ENCODE measurements at places on chromosomes 2 and 18. TPM values are rescaled to one million over a fixed set of nuclear protein-coding genes. Genes with fewer than 3 reads are reported as not detected.

Gene PFN4
- 0.12 TPM for polyA plus RNA-seq

- peaks cover 21% of the 10 kb centered on the region for H3K4me1 ChIP-seq
- peaks cover 16% of the 10 kb centered on the region for H3K36me3 ChIP-seq
- H3K4me3 ChIP-seq, result no peak overlapping the region
- DNase-seq, result no peak
- no peak overlapping the region for H3K27ac ChIP-seq
Observed at GRCh38 chr2:161992531-161992930, 81.5 kb downstream of the DPP4 start.

Gene MC5R
- not detected for polyA plus RNA-seq

DNA sequence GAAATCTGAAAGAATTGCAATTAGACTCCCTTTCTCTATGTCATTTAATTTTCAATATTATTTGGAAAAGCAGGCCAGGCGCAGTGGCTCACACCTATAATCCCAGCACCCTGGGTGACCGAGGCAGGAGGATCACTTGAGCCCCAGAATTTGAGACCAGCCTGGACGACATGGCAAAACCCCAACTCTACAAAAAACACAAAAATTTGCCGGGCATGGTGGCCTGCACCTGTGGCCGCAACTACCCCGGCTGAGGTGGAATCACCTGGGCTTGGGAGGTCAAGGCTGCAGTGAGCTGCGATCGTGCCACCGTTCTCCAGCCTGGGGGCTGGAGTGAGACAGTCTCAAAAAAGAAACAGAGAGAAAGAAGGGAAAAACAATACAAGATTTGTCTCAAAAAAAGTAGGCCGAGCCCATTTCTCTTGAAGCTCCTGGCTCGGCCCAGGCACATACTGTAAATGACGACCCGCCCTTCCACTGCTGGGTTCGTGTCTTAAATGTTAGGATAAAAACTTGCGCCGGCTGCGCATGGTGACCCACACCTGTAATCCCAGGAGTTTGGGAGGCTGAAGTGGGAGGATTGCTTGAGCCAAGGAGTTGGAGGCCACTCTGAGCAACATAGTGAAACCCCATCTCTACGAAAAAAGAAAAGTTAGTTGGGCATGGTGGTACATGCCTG, 31.1 kb upstream of the GPC1 start:
- peaks cover 93% of the 10 kb centered on the region for H3K27me3 ChIP-seq
- no peaks in the 10 kb centered on the region for H3K36me3 ChIP-seq

DNA sequence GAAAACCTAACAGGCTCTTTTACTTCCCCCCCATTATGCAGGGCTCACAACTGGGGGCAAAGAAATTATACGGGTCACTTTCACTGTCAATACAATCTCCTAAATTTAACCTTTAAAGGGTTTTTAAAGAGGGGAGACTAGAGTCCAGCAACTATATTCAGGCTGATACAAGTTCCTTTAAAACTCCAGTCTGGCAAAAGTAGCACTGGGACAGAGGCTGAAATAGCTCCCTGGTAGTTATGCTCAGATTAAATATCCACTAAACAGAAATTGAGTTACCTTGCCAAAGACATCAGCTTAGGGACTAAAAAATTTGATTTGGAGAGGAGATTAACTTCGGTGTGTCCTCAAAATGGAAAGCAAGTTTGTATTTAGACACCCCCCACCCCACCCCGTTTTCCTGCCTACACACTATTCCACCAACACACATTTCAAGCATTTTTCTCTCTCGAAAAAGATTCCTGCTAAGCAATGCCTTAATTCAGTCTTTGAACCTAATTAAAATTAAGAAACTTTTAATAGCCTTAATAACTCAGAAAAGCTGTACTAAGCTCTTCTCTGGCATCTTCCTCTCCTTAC, 127.2 kb downstream of the OSBPL1A start:
- H3K27ac ChIP-seq, result no peak overlapping the region
- H3K4me3 ChIP-seq, result no peak overlapping the region
- no peak for DNase-seq
- H3K27me3 ChIP-seq, result peaks cover 30% of the 10 kb centered on the region

Gene CRYGD
- not detected for polyA plus RNA-seq

Gene OTX1
- polyA plus RNA-seq, result 1.0 TPM

- no peak overlapping the region for H3K27ac ChIP-seq
- no peaks in the 10 kb centered on the region for H3K4me1 ChIP-seq
- no peaks in the 10 kb centered on the region for H3K36me3 ChIP-seq
Observed at GRCh38 chr2:148983896-148984295, 54.6 kb upstream of the LYPD6B start.

GRCh38 chr2:101991721-101992145, at the start of gene IL1R2:
IL1R2 (plus strand) TSS chr2:101991960; CDS start chr2:102008576, 16,616 bp downstream.
- H3K4me3 ChIP-seq, result no peak within 1 kb of the TSS
- H3K27me3 ChIP-seq, result peaks cover 2% of the 10 kb centered on the region
- DNase-seq, result no peak
- H3K27ac ChIP-seq, result no peak within 1 kb of the TSS
- peaks cover 26% of the 10 kb centered on the region for H3K4me1 ChIP-seq

DNA sequence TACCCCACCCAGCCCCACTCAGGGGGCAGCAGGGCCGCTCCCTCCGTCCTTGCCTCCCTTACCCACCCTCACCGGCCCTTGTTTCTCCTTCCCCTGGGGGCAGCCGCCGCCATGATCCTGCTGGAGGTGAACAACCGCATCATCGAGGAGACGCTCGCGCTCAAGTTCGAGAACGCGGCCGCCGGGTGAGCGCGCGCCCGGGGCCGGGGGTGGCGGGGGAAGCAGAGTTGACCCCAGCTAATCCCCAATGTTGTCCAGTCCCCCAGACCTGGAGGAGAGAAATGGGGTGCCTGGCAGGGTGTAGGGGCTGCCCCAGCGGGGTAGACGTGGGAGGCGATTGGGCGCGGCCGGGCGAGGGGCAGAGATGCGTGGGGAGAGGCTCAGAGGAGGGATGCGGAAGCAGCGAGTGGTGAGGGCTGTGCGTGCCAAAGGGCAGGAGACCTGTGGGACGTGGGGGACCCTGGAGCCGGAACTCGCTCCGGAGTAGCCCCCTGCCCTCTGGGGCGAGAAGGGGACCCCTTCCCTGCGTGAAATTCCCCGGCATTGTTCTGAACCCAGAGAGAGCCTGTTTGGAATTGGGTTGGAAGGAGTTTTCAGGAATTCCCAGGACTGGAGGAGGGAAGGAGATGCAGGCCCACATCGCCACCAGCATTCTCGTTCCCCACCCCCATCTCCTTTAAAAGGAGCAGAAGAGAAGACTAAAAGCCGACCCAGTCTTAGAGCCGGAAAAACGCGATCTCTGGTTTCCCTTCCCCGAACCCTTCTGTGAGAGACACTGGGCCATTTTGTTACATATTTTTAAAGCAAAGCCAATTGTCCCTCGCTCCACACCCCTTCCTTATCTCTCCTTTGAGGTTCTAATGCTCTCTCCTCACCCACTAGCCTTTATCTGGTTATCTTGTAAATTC, 625 bp downstream of the ARPC2 start:
- H3K27ac ChIP-seq, result peak overlapping the region; percentile 70
- peak overlapping the region; percentile 87 for H3K4me3 ChIP-seq
- peaks cover 21% of the 10 kb centered on the region for H3K36me3 ChIP-seq

- H3K27ac ChIP-seq, result no peak overlapping the region
- H3K27me3 ChIP-seq, result no peaks in the 10 kb centered on the region
- H3K4me3 ChIP-seq, result no peak overlapping the region
- no peak for DNase-seq
- peaks cover 8% of the 10 kb centered on the region for H3K4me1 ChIP-seq
Observed at GRCh38 chr18:28007841-28008240, 169.1 kb downstream of the CDH2 start.

- no peaks in the 10 kb centered on the region for H3K27me3 ChIP-seq
- H3K4me1 ChIP-seq, result no peaks in the 10 kb centered on the region
- no peak for DNase-seq
- no peak overlapping the region for H3K27ac ChIP-seq
- H3K36me3 ChIP-seq, result no peaks in the 10 kb centered on the region
Observed at GRCh38 chr2:31282634-31283033, 48.7 kb downstream of the EHD3 start.

- H3K4me1 ChIP-seq, result no peaks in the 10 kb centered on the region
- no peaks in the 10 kb centered on the region for H3K27me3 ChIP-seq
- H3K27ac ChIP-seq, result no peak overlapping the region
- H3K36me3 ChIP-seq, result 0 out of 3 replicates have a peak, but pooled peaks cover 8% of the 10 kb centered on the region
Observed at GRCh38 chr18:14104201-14104600, 28.0 kb downstream of the ZNF519 start.

DNA sequence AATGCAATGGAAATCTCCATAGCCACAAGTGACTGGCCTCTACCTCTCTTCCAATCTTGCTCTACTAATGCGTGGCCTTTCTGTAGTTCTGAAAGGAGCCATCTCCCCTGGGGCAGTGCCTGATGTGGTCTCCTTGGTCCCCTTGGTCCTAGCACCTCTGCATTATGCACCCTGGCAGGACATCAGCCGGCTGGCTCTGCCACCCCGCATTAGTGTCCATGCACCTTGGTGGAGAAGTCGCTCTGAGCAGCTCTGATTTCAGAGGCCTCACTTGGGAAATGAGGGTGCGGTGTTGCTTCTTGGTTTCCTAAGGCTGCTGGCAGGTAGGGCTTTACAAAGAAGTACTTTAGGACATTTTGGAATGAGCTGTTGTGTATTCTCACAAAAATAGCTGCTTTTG, 317.9 kb downstream of the GBX2 start:
- no peak for DNase-seq
- peaks cover 1% of the 10 kb centered on the region for H3K36me3 ChIP-seq
- H3K4me1 ChIP-seq, result no peaks in the 10 kb centered on the region

DNA sequence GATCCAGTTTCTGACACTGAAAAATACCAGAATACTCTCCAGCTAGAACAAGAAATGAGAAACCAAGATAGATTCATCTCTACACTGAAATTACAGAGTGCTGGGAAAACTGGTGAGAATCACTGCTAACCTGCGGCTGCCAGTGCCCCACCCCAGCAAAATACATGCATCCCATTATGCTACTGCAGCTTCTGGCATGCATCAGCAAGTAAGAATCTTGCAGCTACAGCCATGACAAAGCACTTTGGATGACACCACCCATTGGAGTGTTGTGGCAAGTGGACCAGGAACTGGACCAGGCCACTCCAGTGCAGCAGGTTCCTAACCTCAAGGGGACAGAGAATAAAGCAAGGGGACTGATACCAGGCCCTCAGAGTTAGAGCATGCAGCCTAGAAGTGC, 378.8 kb upstream of the ETAA1 start:
- H3K27ac ChIP-seq, result no peak overlapping the region
- no peaks in the 10 kb centered on the region for H3K4me1 ChIP-seq
- H3K36me3 ChIP-seq, result no peaks in the 10 kb centered on the region
- H3K27me3 ChIP-seq, result no peaks in the 10 kb centered on the region
- no peak overlapping the region for H3K4me3 ChIP-seq

Gene ASB18
- polyA plus RNA-seq, result not detected

Gene COL3A1
- polyA plus RNA-seq, result not detected

DNA sequence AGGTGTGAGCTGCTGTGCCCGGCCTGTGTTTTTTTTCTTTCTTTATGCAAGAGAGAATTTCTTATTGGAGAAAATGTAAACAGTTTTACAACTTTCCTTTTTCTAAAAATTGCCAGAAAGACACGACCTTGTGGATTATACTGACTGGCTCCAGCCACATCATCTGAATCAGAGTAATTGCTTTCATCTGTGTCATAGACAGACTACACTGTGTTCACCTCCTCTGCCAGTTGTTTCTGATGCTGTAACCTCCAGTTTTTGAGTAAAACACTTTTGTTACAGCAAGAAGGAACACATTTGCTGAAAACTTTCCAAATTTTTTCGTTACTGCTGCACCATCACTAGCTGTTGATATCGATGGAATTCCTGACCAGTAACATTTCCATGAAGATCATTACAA, 43.9 kb upstream of the PLEKHM3 start:
- H3K4me3 ChIP-seq, result no peak overlapping the region
- no peak for DNase-seq
- 0 out of 2 replicates have a peak, but pooled peaks cover 4% of the 10 kb centered on the region for H3K4me1 ChIP-seq
- no peaks in the 10 kb centered on the region for H3K27me3 ChIP-seq
- H3K27ac ChIP-seq, result no peak overlapping the region

DNA sequence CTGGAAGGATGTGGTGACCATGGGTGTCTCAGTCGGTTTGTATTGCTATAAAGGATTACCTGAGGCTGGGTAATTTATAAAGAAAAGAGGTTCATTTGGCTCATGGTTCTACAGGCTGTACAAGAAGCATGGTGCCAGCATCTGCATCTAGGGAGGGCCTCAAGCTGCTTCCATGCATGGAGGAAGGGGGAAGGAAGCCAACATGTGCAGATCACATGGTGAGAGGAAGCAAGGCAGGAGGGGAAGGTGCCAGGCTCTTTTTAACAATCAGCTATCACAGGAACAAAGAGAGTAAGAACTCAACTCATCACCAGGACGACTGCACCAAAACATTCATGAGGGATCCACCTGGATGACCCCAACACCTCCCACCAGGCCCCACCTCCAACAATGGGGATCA, 209.4 kb downstream of the CDH20 start:
- no peak overlapping the region for H3K4me3 ChIP-seq
- H3K36me3 ChIP-seq, result no peaks in the 10 kb centered on the region
- DNase-seq, result no peak
- H3K27ac ChIP-seq, result no peak overlapping the region

Measured in HepG2 (cell line).